ENCODE measurements at places on chromosomes 1 and 21.

DNA sequence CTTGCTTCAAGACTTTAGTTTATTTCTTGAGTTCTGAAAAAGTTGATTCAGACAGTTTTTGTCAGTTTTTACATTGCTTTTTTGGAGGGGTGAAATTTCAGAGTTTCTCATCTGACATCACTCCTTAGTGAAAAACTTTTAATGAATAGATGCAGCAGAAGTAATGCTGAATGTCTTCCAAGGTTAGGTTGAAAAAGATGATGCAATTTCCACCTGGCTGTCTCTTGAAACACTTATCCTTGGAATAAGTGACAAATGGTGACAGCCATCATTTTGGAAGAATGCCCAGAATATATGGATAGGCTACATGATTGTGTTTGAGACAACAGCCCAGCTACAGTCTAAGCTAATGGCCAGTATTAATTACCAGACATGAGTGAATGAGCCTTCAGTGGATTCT is 140.8 kb downstream of the ZNF644 start:
- no peak for DNase-seq

GRCh38 chr1:36847186-36847585 is 187.1 kb downstream of the GRIK3 start:
- no peak for DNase-seq

DNA sequence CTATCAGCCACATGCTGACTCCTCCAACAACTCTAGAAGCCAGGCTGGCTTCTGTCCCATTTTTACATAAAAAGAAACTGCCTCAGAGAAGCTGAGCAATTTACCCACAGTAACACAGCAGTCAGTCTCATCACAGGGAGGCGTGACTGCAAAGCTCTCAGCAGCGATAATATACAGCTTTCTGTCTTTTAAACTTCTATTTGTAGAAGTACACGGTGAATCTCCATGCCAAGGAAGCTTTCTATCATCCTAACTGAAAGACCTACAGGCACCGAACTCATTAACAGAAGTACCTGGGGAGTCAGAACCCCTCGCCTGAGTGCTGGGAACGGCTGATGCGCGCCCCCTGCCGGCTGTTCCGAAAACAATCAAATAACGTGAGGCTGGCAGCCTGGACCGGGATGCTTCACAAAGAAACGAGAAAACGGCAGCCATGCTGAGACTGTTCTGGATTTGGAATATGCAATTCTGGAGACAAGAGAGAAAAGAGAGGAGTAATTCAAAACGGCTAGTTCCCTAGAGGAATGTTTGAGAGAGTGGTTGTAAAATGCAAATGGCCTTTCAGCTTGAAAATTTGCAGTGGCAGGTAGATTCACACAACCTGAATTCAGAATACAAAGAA is 43.5 kb upstream of the RAB4A start:
- peak; percentile 86 for DNase-seq

- no peak for DNase-seq
Observed at GRCh38 chr1:98700228-98700627, 38.7 kb downstream of the SNX7 start.

- no peak for DNase-seq
Observed at GRCh38 chr1:215104283-215104682, 21.7 kb downstream of the KCNK2 start.

GRCh38 chr1:54339126-54339525 is 67.1 kb downstream of the SSBP3 start:
- DNase-seq, result no peak

GRCh38 chr1:37318490-37318889 is 155.9 kb upstream of the ZC3H12A start:
- DNase-seq, result no peak

- no peak for DNase-seq
Observed at GRCh38 chr1:180614730-180615129, 17.1 kb upstream of the XPR1 start.

GRCh38 chr1:104830534-104830933 is 1080.8 kb downstream of the AMY1C start:
- DNase-seq, result no peak

- DNase-seq, result no peak
Observed at GRCh38 chr1:183891158-183891856, 86.4 kb downstream of the RGL1 start.

- DNase-seq, result no peak
Observed at GRCh38 chr1:157819215-157819614, 705 bp downstream of the FCRL1 start.

DNA sequence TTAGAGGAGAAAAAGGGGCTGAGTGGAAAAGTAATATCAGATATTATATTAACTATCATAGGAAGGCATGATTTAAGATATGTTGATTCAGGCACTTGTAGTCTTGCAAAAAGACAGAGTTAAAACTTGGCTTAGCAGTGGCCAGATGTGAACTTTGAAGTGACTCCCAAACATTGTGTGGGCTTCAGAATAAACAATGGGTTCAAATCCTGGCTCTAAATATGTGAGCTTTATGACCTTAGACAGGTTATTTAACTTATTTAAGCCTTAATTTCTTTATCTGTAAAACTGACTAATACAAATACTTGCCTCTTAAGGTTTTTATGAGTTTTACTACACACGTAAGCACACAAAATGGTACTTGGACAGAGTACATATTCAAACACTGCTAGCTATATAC is 85.9 kb downstream of the TNFSF18 start:
- no peak for DNase-seq

- DNase-seq, result no peak
Observed at GRCh38 chr1:226078374-226078773, 15.9 kb downstream of the H3-3A start.

- DNase-seq, result no peak
Observed at GRCh38 chr21:45934085-45934484, 47.5 kb upstream of the COL6A1 start.

GRCh38 chr1:227437495-227438008 is 119.3 kb upstream of the CDC42BPA start:
- peak; percentile 7 for DNase-seq

- no peak for DNase-seq
Observed at GRCh38 chr21:45800339-45801080, 157.0 kb downstream of the PCBP3 start.

DNA sequence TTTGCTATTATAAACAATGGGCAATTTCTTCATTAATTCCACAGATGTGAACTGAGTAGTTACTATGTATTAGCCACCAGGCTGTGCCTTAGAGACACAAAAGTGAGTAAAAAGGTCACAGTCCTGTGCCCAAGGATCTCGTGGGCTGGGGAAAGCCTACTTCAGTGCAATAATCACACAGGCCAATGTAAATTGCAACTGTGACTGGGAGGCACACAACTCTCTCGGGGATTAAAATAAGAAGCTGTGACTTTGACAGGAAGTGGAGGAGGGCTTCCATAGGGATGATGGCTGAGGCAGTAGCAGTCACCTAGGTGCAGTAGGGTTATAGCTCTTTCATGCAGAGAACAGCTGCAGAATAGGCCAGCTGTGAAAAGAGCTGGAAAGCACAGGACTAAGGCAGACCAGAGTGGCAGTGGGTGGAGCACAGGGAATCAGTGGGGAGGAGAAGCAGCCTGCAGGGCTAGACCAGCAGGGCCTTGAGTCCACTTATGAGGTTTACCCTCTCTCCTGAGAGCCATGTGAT is 121.9 kb downstream of the MAB21L3 start:
- DNase-seq, result peak; percentile 55

DNA sequence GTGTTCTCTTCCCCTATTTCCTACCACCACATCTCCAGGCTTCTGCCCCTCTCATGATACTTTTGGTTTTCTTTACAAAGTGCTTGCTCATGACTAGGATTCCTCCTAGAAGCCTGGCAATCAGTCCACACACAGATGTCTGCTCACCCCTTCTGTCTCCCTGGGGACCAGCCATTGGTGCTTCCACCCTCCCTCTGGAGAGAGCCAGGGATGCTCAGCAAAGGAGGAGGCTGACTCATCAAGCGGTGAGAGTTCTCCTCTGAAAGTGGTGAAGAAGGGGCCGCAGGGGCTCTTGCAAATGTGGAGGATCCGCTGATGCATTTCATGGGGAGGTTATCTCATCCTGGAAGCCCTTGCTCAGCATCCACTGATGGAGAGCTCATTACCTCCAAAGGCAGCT is 14.5 kb downstream of the NT5C1A start:
- DNase-seq, result no peak

DNA sequence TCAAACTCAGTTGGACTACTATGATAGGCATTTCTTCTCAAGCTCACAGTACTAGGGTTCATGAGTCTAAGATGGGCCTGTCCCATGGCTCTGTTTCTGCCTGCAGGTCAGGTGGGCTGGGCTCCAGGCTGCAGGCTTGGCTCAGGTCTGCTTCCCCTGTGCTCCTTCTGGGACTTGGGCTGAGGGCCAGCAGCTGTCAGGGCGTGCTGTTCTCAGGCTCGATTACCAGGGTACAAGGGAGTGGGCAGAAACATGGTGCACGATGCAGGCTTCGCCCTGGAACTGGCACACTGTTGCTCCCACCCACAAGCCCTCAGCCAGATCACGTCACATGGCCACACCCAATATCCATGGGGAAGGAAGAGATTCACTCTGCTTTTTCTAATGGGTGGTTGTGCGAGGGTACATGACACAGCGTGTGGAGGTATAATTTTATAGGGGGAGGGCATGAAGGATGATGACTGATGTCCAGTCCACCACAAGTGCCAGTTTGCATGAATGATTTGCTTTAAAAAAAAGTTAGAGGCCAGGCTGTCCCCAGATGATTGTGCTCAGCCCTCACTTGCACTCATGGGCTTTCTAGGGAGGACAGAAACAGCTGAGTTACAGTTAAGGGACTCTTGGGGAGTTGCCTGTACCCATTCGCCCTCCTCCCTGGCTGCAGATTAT is 118.0 kb downstream of the ACTL8 start:
- DNase-seq, result no peak

DNA sequence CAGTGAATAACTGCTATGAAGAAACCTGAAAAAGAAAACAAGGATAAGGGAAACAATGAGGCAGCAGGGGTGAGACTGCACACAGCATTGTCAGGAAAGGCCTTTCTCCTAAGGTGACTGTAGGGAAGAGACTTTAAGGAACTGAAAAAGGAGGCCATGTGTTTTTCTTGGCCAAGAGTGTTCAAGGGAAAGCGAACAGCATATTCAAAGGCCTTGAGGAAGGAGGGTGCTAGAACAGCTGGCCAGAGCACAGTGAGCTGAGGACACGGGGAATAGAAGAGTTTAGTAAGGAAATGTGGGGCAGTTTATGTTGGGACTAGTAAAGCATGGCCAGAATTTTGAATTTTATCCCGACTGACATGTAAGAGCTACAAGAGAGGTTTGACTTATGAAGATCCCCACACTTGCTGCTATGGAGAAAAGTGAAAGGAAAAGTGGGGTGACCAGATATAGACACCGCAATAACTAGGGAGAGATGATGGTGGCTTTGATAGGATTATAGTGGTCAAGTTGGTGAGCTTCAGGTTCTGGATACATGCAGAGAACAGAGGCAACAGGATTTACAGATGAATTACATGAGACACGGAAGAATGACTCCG is 1.4 kb downstream of the RWDD2B start:
- DNase-seq, result peak; percentile 8

- DNase-seq, result no peak
Observed at GRCh38 chr1:164743976-164744375, 185.0 kb downstream of the PBX1 start.

GRCh38 chr1:86972262-86972661 is 57.8 kb downstream of the HS2ST1 start:
- no peak for DNase-seq

GRCh38 chr1:16447641-16448040 is 7.1 kb downstream of the NECAP2 start:
- no peak for DNase-seq

DNA sequence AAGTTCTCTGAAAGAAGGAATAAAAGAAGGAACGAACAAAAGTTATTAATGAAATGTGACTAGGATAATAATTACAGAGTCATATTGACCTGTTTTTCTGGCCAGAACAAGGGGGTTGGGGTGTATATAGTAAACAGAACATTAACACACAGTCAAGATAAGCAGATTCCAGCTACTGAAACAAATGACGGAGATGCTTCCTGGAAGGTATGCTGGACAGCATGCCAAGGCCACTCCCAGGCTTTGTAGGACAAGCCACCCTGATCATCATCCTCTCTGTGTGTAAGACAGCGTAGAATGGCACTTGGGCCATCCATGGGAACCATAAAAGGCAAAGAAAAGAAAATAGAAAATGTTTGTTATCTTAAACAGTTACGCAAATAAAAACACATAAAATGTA is 120.7 kb downstream of the TGFBR3 start:
- no peak for DNase-seq

DNA sequence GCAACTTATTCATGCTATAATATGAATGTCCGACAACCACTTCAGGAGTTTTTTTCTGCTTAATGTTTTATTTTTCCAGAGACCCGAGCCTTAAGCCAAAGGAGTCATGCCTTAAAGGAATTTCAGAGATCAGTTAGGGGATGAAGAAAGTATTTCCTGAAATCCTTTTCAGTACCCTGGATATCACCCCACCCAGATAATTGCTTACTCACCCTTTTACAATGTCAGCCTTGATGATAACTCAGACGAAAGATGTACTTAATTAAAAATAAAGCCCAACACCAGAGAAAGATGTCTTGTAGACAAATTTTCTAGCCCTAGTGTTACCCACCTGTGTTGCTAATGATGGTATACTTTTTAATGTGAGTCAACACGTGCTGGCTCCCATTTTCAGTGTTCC is 124.1 kb downstream of the XCL2 start:
- DNase-seq, result no peak

- peak; percentile 82 for DNase-seq
Observed at GRCh38 chr1:26358411-26359384, 4.8 kb upstream of the CRYBG2 start.

DNA sequence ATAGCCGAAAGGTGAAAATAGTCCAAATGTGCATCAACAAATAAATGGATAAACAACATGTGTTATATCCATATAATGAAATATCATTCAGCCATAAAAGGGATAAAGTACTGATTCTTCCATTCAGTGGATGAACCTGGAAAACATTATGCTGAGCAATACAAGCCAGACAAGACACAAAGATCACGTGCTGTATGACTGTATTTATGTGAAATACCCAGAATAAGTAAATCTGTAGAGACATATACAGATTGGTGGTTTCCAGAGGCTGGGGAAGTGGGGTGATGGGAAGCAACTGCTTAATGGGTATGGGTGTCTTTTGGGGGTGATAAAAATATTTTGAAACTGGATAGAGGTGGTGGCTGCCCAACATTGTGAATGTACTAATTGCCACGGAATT is 13.3 kb upstream of the GSTM4 start:
- no peak for DNase-seq
